ENCODE measurements at places on chromosomes 6 and 20.
A peak's percentile ranks its signal among the peaks of the same experiment; 100 is the strongest.

DNA sequence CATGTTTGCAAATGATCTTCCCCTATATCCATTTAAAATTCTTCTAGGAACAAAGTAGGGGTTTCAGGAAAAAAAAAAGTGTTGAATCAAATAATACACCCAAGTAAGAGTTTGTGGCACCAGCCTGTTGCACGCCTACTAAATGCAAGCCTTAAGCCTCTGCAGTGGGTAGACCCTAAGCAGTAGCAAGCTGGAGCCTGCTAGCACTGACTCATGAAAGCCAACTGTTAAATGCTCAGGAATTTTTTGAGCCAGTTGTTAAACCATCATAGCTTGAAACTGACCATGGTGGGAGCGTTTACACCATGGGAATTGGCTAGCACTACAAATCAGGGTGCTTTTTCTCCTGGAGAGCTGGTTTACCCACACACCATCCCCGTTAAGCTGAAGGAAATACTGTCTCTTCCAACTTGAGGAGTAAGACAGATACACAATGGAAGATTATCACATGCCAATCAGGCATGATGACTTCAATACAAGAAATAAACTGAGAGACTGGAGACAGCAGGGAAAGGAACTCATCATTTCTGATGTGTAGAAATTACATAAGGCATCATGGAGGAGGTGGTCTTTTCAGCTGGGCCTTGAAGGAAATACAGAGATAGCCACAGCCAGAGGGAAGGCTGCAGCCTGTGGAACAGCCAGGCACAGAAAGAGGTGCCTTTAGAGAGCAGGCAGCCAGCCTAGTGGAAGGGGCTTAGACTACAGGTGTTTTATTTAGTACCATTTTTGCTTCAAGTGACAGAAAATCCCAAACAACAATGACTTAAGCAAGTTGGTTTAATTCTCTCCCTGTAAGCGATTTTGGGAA lies 110.8 kb downstream of the SNX5 start:
- no peak for DNase-seq

DNA sequence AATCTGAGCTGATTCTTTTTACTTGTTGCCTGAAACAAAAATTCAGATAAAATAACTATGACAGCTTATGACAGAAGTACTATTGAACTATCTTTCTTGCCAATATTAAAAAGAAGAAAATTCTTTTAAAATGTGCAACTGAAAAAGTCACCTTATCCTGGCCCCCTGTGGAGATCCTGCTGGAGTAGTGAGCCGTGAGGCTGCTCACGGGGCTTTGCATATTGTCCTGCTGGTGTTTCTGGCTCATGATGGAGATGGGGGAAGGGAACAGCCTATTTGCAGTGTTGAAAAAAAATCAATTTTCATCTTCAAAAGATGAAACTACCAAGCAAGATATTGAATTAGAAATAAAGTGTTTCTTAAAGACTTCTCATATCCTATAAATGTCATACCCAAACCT lies 216.0 kb downstream of the SAMD5 start:
- DNase-seq: no peak

DNA sequence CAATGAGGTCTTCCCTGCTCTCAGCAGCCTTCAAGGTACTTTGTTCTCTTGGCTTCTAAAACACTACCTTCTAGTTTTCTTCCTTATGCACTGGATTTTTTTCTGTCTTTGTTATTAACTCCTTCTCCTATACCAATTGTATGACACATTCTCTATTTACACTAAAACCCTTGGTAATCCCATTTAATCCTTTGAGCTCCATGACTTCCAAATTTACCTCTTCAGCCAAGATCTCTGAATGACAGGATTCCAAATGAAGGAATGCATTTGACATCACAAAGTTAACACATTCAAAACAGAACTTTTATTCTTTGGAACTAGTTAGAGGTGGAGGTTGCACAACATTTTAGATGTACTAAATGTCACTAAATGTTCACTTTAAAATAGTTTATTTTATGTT lies 86.6 kb upstream of the SAMD5 start:
- no peak for DNase-seq

- DNase-seq: no peak
Measured at GRCh38 chr6:40195428-40196134, 261.3 kb upstream of the MOCS1 start.

DNA sequence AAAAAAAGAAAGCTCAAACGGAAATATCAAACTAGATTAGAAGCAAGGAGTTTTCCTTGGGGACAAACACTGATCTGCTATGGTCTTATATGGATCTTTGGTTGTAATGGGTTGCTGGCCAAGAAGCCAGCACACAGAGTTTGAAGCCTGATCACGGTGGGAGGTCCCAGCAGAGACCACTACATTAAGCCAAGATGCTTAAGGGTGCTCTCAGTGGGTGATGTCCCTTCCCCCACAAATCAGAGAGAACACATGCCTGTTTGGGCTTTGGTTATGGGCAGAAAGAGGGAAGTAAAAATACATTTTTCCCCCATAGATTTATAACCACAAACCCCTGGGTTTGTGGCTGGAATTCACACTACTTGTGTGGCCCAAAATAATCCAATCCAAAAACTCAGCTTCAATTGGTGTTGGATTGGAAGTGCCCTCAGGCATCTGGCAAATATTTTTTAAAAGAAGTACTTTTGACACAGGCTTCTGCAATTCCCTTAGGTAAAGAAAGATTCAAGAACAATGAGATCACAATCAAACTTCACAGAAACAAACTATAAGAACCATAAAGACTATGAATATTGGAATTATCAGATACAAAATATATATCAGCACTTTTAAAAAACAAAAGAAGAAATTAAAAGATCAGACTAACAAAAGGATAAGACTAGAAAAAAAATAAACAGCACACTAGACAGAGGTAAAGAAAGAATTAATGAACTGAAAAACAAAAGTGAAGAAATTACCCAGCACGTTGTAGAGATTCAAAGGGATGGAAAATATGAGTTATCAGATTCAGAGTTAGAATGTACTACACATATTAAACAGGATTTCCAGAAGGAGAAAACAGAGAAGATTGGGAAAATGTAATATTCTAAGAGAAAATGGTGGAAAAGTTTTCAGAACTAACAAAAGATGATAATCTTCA lies 44.7 kb downstream of the ESF1 start:
- no peak for DNase-seq

DNA sequence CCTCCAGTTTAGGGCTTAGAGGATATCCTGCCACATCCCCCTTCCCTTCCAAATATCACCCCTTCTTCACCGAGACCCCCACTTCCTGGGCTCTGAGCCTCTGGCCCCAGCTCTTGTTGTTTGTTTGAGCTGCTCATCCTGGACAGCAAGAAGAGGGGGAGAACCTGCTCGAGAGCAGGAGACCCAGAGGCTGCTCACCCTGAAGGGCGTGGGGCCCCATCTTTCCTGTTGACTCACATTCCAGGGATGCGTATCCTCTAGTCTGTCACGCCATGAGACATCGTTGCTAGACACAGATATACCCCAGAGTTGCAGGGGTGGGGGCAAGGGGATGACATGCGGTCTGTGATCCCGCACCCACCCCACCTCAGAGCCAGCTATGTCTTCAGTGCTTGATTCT lies 5.7 kb upstream of the TNXB start:
- no peak for DNase-seq

- no peak for DNase-seq
Measured at GRCh38 chr6:89711801-89712200, 73.3 kb upstream of the LYRM2 start.

DNA sequence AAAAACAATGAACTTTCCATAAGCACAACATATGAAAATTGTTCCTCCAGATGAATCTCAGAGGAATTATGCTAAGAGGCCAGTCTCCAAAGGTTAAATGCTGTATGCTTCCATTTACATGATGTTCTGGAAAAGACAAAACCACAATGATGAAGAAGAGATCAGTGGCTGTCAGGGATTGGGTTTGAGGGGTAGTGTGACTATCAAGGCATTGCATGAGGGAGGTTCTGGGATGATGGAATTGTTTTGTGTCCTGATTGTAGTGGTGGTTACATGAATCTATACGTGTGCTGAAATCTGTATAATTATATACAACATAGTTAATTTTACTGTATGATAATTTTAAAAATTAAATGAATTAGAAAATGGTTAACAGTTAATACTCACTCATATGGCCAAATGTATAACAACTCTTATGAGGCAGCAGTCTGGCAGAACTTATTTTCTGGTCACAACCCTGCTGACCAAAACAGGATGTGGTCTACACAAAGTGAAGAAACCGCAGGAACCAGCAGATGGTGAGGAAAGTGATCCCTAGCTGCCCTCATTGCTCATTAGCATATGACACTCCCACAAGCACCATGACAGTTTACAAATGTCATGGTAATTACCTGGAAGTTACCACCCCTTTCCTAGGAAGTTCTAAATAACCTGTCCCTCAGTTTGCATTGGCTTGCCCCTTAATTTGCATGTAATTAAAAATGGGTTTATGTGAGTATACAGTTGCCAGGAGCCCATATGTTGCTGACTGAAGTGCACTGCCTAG lies 31.9 kb downstream of the NSFL1C start:
- peak; percentile 97 for DNase-seq

- DNase-seq: peak; percentile 86
Measured at GRCh38 chr20:62977613-62978560, 25.4 kb downstream of the SLC17A9 start.

DNA sequence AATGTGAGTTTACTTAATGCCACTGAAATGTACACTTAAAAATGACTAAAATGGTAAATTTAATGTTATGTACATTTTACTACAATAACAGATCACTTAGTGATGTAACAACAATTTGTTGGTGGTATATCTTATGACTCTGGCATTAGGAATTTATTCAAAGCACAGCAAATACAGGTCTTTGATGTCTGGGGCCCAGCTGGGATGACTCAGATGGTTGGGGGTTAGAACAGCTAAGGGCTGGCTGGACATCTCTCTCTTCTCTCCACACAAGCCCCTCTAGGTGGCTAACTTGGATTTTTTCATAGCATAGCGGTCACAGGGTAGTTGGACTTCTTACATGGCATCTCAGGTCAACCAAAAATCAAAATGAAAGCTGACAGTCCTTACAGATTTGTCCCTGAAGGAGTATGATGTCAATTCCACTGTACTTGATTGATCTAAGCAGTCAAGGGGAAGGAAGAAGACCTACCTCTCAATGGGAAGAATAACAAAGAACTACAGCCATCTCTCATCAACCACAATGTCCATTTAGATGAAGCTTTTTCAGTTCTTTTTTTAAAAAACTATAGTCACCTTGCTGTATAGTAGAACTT lies 37.5 kb upstream of the LCA5 start:
- DNase-seq: no peak

DNA sequence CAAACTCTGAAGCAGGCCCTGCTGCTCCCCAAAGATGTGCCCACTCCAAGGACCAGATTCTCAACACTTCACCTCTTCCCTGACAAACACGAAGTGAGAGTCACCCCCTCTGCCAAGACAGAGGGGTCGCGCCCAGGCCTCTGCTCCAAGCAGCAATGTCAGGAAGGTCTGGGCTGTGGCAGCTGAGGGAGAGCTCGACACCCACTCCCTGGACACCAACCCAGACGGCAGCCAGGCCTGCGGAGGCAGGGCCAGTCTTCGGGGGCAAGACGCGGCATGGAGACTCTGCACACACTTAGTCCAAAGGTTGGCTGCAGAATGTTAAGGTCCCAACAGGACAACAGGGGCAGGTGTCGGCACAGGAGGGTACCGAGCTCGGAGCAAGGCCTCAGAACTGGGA lies 144.2 kb downstream of the DLL1 start:
- no peak for DNase-seq

DNA sequence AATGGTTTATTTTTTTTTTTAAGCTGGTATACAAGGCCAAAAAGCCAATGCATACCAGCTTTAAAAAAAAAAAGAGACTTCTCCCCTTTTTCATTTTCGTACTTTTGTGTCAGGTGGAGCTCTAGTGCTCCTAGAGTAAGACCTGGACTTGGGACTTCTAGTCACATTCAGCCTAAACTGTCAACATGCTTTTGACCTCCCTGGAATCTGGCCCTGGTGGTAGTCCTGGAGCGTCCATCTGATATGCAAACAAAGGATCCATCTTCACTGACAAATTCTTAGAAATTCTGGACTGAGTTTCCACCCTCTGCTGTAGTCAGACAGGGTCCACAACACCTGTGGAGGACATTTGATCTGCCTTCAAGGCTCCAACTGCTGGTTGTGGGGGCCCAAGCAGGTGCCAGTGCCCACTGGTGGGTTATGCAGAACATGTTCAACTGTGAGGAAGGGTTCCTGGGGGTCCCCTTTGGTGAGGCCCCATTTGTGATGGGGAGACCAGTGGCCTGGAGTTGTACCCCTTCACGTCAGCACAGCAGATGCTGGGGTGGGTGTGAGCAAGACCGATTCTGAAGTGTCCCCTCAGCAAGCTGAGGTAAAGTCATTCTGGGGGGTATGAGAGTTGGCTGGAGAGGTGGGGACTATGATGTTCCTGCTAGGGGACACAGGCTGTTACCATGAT lies 12.6 kb upstream of the PCMTD2 start:
- no peak for DNase-seq

GRCh38 chr6:47288267-47289090 lies 21.2 kb downstream of the TNFRSF21 start:
- peak; percentile 87 for DNase-seq

- no peak for DNase-seq
Measured at GRCh38 chr6:90687775-90688380, 101.0 kb upstream of the MAP3K7 start.

DNA sequence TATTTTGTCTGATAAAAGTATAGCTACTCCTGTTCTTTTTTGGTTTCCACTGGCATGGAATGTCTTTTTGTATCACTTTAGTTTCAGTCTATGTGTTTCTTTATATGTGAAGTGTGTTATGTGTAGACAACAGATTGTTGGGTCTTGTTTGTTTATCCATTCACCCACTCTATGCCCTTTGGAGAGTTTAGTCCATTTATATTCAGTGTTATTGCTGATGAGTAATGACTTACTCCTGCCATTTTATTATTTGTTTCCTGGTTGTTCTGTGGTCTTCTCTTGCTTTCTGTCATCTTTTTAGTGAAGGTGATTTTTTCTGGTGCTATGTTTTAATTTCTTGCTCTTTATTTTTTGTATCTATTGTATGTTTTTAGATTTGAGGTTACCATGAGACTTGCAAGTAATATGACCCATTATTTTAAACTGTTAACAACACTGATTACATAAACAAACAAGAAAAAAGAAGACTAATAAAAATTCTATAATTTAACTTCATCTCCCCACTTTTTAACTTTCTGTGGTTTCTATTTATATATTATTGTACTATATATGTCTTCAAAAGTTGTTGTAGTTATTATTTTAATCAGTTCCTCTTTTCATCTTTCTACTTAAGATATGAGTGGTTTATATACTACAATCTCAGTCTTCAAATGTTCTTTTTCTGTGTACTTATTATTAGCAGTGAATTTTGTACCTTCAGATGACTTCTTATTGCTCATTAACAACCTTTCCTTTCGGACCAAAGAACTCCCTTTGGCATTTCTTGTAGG lies 323.4 kb downstream of the BTBD9 start:
- no peak for DNase-seq

- no peak for DNase-seq
Measured at GRCh38 chr6:39792540-39793450, 619 bp downstream of the DAAM2 start.

- DNase-seq: peak; percentile 15
Measured at GRCh38 chr6:514396-514978, 122.9 kb downstream of the IRF4 start.

- DNase-seq: no peak
Measured at GRCh38 chr20:18488301-18488700, 8.7 kb downstream of the RBBP9 start.

- DNase-seq: no peak
Measured at GRCh38 chr6:112831022-112831421, 483.9 kb downstream of the RFPL4B start.

Data from NCI-H69 (cell line).